ENCODE measurements at places on chromosomes 4 and X. TPM values are rescaled to one million over a fixed set of nuclear protein-coding genes. Genes with fewer than 3 reads are reported as not detected.

ARL13A gene
- polyA plus RNA-seq: not detected

CLIC2 gene
- 4.2 TPM for polyA plus RNA-seq

FABP2 gene
- polyA plus RNA-seq: not detected

PPEF2 gene
- not detected for polyA plus RNA-seq

NUDT11 gene
- polyA plus RNA-seq: 6.6 TPM

LRCH2 gene
- 7.5 TPM for polyA plus RNA-seq

- DNase-seq: no peak
These were observed 100.2 kb upstream of the CXCL13 start for GRCh38 chr4:77505275-77505957.

DNA sequence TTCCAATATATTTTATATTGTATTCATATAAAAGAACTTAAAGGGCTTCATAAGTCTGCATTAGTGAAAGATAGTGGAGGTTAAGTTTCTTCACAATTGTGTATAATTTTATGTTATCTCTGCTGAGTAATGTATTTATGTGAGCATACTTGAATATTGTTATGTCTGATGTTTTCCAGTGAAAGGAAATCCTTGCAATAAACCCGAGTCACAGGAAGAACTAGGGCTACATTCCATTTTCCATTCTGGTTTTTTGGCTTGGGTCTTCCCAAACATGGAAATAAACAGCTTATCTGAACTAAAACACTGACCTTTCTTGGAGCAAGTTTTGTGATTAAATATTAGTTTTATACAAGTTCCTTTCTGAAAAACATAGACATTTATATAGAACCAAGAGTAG, 231.3 kb upstream of the GPRIN3 start:
- no peak for DNase-seq

DNA sequence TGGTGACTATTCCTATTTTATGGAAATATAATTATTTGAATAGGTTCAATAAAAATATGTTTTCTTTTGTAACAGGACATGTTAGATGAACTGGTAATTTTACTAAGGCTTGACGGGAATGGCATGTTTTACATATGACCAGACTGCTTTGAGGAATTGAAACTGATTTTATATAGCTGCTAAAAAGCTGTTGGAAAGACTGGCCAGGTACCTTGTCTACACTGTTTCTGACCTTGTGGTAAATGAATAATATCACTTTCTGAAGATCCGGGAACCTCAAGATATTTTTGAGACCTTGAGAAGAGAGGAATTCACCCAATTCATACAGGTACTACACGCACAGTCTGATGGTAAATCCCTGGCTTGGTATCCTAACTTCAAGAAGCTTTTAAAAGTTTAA, 42.1 kb upstream of the USP46 start:
- no peak for DNase-seq

DNA sequence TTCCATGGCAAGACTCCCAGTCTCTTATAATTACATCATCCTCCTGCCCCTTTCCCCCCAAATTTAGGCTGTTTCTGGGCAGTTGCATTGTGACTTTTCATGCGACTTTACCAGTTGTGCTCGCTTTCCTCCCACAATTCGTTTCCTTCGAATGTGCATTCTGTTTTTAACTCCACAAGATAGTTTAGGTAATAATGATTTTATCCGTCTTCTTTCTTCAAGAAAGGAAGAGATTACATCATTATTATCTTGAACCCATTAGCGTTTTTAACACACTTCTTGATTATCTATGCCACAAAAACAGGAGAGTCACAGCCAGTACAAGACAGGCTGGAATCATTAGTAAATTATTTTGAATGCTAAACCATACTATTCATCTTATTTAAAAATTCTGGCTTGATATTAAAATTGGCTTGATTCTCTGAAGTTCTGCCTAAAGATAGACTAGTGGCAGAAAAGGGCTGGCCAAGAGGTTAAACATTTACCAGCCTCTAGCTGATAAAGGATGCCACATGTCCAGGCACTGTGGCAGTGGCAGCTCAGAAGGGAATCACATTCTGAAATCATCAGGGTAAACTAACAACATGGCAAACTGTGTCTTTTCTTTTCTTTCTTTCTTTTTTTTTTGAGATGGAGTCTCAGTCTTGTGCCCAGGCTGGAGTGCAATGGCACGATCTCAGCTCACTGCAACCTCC, 19.7 kb upstream of the PLA2G12A start:
- no peak for DNase-seq

DNA sequence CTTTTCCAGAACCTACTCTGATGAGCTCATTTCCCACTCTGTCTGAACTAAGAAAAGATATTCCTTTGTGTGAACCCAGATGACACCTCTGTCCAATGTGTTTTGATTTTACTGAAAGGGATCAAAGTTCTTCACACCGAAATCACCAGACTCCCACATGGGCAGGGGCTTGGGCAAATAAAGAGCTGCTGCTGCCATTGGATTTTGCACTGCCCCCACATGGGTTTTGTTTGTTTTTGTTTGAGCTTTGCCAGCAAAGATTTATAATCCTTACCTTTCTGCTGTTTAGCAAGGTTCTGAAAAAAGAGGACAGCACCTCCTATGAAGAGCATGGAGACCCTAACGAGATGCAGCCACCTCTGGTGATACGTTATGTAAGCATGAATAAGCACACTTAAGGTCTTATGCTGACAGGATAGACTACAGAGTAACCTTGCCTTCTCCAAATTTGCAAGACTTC, 44.3 kb downstream of the HSD17B13 start:
- no peak for DNase-seq

- no peak for DNase-seq
These were observed 446.4 kb downstream of the RPA4 start for GRCh38 chrX:97330151-97330550.

DNA sequence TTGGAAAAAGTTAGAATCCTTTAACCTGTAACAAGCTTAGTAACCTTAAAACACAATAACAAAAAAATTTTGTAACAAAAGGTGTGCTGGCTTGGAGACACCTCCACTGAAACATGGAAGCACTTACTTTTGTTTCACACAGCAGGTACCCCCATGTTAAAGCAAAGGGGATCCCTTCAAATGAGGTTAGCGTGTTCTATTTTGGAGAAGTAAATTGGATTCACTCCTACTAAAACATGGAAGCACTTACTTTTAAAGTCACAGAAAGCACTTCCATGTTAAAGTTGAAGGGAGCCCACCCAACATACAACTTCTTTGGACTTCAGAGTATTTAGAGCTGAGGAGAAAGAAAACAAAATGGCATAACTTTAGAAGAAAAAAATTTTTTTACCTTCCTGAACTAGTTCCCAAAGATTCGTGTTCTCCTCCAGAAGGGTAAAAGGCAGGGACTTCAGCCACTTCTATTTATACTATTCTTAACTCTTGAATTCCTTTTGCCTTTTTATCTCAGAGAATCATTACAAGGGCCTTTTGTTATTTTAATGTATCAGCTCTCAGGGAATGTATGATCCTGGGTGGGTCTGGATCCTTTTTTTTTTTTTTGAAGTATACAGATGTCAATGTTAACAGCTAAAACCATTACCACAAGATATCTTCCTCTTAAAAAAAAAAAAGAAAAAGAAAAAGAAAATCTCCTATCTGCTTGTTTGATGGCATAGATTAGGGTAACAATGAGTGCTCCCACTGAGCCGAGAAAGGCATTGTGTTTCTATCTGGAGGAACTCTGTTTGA, 11.5 kb downstream of the LARP7 start:
- DNase-seq: no peak

DNA sequence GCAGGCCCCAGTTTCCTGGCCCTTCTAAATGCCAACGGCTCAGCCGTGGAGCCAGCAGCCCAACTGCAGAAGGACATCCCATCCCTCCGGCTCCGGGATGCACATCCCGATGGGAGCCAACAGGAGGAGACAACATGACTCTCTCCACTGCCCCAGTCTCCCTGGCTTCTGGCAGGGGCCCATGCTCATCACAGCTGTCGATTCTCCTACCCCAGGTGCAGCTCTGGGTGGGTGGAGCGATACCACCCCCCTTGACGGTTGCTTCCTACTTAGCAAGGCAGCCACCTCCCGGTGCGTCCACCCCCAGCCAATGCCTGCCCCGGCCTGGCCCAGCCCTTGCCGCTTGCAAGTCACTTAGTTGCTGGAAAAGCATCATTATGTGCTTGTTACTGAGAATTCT, 19.5 kb downstream of the ZNF275 start:
- DNase-seq: no peak

DNA sequence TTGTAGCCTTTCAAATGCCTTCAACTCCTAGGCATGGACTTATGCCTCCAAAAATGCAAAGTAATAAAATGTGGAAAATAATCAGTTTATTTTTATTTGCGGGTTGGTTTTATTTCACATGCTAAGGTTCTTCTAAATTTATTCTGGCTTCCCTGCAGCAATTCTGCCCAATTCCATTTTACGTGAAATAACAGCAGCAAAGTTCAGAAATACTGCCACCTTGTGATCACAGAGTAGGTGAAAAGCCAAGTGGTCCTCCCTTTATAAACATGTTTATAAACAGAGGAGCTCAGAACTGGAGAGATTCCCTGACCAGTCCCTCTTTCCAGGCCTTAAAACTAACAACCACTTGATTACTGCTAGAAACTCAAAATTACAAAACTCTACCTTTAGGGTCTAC, 14.7 kb upstream of the DCHS2 start:
- DNase-seq: peak; percentile 72

GRCh38 chr4:12118651-12119213, 690.0 kb upstream of the HS3ST1 start:
- peak; percentile 24 for DNase-seq

DNA sequence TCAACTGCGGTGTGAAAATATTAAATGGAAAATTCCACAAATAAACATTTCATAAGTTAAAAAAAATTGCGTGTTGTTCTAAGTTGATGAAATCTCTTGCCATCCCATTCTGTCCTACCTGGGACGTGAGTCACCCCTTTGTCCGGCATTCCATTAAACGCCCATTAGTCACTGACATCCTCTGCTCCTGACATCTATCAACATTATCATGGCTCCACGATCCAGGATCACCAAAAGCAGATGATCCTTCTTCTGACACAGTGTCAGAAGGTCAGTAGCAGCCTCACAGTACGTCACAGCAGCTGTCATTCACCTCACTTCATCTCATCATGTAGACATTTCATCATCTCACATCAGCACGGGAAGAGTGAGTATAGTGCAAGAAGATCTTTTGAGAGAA, 125.7 kb downstream of the ZNF827 start:
- no peak for DNase-seq

GRCh38 chrX:94722578-94722977, 1048.6 kb downstream of the FAM133A start:
- DNase-seq: peak; percentile 6

GRCh38 chr4:21011106-21011505, 310.8 kb downstream of the PACRGL start:
- no peak for DNase-seq

DNA sequence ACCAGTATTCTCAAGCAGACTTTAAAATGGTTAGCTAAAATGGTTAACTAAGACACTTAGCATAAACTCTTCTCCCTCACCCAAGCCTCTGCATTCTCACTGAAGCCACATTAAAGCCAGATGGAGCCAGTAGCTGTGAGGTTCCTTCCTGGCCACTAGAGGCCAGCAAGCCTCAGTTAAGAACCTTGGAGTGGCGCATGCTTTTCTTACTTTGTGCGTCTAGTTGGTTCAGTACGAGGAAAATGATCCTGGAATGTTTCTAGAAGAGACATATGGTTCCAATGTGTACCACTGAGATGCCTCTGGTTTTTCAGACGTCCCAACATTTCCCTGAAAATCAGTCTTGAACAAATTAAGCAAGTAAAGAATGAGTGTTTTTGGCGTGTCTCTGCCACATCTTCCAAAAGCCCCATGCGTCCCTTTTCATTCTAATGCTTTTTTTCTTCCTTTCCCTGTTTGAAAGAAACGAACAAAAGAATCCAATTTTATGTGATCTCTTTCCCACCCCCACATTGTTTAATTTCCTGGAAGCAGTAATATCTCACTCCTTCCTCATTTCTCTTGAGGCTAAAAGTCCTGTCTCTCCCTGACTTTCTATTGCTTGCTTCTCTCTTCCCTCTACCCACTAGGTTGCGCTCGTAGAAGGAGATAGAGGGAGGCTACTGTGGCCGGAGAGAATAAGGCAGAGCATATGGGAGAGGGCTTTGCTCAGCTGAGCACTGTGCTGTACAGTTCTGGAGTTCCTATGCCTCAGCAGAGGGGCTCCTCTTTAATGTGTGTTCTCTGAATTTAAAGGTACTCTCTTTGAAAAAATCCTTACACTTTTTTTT, 82.9 kb upstream of the TAB3 start:
- peak; percentile 62 for DNase-seq

DNA sequence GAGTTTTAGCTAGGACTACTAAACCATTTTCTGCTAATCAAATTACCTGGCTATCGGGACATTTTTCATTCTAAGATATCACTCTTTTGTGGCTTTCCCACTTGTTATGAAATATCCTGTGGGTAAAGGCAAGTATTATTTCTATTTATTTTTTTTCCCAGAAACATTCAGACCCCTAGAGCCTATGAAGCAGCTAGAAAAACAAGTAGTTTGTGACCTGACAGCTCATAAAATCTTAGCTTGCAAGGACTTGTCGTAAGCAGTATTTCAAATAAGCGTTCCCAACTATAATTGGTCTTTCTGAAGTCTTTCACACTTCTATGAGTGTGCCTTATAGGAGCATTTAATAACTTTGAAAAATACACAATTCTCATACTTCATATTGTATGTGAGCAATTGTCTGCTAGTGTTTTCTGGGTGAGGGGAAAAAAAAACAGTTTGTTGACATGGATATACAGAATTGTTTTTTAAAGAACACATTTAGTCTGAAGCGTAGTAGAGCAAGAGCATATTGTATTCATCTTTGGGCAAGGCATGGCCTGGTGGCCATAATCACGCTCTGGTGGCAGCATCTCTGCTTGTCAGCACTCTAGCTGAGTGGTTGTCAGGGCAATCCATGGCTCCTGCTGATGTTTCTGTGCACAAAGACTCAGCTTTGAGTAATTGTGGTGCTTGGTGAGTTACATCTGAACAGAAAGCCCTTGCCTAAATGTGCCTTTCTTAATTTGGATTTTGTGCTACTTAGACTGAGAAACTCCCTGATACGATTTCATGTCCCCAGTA, 2.6 kb downstream of the MCUB start:
- DNase-seq: no peak

DNA sequence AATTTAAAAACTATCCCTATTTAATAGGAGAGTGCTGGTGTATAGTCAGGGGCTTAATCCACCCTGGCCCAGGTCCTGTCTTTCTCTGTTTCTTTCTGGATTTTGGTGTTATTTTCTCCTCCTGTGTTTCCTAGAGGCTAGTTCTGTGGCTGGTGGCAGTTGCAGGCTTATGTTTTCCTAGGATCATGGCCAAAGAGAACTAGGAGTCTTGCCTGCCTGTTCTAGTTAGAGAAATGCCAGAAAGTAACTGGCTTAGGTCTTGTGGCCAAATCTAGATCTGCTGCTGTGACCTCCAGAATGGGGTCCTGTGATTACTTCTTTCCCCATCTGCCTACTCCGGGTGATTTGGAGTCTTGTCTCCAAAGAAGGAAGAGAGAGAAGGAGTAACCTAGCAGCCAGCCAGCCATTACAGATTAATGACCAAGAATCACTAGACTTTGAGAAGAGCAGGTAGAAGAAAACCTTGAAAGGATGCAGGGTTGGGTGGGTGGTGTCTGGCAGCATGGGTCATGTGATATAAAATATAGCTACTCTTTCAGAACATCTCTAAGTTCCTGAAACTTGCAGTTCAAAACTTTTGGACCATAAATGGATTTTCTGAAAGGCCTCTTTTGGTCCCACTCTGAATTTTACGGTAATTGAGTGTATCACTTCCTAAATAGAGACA, 117.9 kb downstream of the STIM2 start:
- no peak for DNase-seq

GRCh38 chr4:41409594-41409895, 128.4 kb upstream of the LIMCH1 start:
- DNase-seq: no peak

All from muscle of back (tissue), 13 donors.